ENCODE measurements at places on chromosomes 16 and 17.

DNA sequence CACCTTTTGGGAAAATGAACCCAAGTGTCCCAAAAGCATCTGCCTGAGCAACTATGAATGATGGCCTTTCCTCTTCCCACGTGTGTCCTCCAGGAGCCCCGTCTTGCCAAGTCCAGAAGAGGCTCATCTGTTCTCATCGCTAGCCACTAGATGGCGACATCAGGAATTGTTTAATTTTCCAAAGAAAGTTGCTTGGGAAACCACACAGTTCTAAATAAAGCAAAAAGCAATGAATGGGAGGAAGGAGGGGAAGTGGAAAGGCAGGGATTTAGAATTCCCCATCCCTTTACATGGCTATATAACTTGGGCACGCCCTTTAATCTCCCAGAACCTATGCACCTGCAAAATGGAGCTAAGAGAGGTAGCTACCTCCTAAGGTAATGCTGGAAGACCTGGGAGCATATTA lies 9.0 kb upstream of the CDH5 start:
- peak; percentile 69 for DNase-seq

GRCh38 chr17:64115043-64115698 lies 14.8 kb downstream of the ERN1 start:
- no peak for DNase-seq

- DNase-seq, result peak; percentile 67
These were observed 381.6 kb upstream of the ASIC2 start for GRCh38 chr17:33674685-33675084.

DNA sequence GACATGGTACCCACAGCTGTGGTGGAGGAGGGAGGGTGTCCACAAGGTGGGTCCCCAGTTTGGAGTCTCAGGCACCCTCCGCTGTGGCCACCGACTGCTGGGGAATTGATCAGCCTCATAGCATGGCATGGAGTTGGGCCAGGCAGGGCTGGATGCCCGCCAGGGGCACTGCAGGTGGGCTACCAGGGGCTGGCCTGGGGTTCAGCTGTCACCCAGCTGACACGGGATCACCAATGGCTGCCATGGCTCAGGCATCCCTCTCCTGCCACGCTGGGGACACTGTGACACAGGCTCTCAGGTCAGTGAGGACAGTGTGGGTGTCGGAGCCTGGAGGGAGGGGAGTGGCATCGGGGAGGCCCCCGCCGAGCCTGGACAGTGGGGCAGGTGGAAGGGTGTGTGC lies 19.8 kb upstream of the SSTR5 start:
- DNase-seq, result no peak

- no peak for DNase-seq
These were observed 29.4 kb upstream of the ATP2A3 start for GRCh38 chr17:3993493-3994220.

GRCh38 chr17:29972277-29972676 lies 30.8 kb downstream of the EFCAB5 start:
- no peak for DNase-seq

DNA sequence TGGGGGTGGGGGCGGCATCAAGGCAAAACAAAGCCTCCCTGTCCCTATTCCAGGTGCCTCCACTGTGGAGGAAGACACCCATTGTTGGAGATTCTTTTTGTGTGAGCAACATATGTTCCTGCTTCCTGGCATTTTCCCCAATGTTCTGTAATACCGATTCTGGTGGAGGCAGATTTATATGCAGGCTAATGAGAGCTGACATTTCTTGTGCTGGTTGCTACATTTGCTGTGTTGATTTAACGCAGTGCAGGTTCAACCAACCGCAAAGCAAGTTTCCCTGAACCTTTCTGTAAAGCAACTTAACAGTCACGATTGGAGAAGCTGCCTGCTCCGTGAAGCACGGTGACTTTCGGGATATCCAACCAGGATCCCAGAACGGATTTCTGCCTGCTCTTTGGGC lies 260.5 kb downstream of the CBLN1 start:
- no peak for DNase-seq

GRCh38 chr17:76867578-76868175 lies 527 bp upstream of the MGAT5B start:
- no peak for DNase-seq

DNA sequence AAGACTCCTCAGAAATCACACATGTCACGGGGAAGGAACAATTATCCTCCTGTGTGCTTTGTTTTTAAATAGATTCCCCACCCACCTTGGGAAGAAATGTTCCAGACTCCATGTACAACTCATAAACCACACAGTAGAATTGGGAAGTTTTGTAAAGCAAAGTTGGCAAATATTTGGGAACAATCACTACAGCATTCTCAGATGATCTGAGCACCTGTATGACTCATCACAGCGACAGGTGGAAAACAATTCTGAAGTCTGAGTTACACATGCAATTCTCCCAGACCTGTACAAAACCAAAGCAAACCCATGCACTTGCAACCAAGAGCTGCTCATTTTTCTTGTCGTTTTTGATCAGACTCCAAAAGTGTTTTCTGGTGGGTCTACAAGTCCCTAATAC lies 14.4 kb upstream of the MYLK3 start:
- DNase-seq, result no peak

DNA sequence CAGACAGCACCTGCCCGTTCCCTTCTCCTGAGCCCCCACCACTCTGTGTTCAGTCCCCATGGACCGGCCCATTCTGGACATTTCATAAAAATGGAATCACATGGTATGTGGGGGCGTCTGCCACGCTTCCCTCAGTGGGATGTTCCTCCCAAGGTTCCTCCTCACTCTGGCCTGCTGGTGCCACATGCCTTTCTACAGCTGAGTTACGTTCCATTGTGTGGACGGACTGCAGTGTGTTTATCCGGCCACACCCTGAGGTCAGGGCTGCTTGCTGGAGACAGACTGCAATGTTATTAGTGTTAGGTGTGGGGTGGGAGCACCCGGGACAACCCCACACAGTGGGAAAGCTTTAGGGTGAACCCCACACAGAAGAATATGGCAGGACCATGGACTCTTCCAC lies 5.9 kb upstream of the AATK start:
- no peak for DNase-seq

DNA sequence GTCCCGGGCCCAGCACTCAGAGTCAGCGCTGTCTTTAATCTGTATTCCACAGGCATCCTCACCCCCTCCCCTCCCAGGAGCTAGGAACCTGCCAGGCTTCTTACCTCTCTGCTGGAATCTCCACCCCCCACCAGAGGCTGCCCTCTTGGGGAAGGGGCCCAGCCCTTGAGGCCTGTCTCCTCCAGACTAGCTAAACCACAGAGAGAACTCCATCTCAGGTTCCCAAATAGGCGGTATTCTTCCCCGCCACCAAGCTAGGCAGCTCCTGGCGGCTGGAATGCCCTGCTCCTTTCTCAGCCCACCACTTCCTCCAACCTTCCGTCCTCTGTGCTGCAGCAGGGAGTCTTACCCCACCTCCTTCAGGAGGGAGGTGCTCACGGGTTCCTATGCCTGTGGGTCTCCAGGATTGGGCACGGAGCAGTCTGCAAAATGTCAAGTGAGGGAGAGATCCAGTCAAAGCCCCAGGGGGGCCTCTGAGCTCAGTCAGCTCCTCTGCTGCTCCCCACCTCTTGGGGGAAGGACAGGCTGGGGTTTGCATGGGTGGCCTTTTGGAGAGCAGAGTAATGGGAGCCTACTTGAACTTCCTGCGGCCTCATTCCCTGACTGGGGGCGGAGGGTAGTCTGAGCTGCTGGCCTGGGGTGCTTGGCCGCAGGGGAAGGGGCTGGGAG lies 55.7 kb downstream of the SREBF1 start:
- DNase-seq, result no peak

DNA sequence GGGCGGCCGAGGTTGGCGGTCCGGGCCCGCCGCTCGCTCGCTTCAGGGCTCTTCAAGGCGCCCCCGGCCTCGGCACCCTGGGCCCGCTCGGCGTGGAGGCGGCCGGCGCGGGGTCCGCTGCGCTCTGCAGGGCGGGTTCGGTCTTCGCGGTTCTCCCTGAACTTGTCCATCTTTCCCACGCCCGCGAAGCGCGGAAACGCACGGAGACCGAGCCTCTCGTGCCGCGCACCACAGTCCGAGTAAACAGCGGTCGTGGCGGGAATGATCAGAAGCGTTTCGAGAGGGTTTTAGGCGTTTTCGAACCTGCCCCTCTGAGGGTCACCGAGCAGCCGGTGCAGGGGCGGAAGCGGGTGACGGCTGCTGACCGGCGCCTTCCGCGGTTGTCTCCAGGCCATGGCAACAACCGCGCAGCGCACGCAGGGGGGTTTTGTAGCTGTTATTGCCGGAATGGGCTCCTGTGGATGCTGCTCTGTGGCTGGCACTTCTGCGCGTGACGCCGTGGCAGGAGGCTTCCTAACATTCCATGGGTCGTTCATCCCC lies 414 bp downstream of the NARF start:
- no peak for DNase-seq

DNA sequence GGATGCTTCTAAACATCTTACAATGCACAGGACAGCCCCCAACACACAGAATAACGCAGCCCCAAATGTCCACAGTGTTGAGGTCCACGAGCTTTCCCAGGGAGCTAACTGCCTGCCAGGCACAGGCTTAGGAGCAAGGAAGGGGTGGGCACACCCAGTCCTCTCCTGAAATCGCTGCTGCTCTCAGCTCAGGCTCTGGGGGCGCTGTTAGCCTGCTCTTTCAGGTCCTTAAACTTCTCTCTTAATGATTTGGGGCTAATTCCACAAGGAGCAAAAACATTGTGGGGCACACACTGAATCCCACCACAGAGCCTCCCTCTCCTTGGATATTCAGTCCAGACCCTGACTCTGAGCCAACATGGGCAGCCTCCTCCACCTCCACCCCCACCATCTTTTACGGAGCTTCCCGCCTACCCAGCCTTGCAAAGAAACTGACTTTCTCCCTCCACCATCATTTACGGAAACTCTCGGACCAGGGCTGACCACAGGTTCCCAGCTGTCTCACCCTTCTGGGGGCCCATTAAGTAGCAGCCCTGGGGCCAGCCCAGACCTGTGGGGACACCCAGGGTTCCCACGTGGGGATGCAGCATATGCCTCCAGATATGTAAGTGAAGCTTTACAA lies 1.1 kb downstream of the CD300H start:
- peak; percentile 27 for DNase-seq

DNA sequence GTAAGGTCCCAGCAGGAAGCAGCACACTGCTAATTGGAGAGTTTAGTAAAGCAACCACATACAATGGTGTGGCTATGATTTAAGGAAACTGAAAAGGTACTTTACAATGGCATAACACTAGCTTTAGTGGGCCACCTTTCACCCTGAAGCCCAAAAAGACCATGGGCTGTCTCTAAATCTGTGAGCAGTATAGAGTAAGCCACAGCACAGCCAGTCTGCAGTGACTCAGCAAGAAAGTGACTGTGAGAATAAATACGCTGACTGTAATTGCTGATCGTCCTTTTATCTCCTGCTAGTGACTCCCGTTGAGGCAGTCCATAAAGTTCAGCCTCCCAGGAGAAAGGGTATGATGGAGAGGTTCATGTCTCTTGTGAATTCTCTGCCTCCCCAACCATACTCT lies 679.8 kb upstream of the KIF2B start:
- no peak for DNase-seq

GRCh38 chr16:71894229-71894920 lies 956 bp upstream of the IST1 start:
- peak; percentile 44 for DNase-seq

DNA sequence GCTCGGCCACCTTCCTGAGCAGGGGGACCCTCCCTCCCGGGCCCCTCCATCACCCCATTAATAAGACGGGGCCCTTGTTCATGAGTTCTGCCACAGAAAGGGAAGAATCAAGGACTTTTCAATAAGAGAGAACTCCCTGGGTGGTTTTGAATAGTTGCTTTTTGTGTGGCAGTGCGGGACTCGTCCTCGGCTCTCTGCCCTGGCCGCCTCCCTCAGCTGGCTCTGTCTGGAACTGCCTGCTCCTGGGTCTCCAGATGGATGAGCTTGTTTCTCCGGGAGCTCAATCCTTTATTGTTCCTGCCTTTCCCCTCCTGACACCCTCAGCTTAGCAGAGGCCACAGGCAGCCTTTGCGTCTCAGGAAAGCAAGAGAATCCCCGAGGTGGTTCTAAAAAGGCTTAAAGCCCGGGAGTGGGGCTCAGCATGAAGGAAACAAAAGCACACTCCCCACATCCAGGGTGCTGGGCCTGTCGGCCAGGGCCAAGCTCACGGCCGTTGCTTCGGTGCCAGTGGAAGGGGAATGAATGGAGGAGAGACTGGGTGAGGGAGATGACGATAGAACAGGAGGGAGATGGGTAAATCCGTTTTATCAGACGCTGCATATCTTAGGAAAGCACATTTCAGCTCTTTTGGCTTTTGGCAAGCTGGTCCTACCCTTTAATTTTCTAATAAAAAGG lies 60.2 kb downstream of the RAI1 start:
- DNase-seq, result peak; percentile 44

DNA sequence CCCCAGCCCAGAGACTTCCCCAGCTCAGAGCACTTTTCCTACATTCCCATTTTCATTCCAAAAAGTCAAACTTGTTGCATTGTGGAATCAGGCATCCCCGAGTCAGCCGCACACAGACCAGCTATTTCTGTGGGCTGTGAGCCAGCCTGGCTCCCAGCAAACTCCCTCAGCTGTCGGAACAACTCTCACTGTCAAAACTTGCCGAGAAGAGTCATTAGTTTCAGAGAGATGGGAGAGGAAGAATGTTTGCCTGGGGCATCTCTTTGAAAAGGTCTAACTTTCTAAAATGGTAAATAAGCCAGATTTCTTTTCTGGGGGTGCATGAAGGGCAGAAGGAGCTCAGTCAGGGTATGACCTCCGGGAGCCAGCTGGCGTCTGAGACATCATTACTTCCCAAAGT lies 280.0 kb downstream of the TMEM114 start:
- DNase-seq, result no peak

DNA sequence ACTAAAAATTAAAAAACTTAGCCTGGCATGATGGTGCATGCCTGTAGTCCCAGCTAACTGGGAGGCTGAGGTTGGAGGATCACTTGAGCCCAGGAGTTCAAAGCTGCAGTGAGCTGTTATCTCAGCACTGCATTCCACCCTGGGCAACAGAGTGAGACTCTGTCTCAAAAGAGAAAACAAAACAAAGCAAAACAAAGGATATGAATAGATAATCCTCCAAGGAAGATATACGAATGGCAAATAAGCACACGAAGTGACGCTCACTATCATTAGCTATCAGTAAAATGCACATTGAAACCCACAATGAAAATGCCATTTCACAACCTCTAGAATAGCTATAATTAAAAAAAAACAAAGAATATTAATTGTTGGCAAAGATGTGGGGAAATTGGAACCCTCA lies 386.2 kb upstream of the CCL2 start:
- no peak for DNase-seq

- no peak for DNase-seq
These were observed 414.7 kb downstream of the HS3ST3B1 start for GRCh38 chr17:14715561-14715960.

GRCh38 chr16:48574766-48575165 lies 35.2 kb downstream of the N4BP1 start:
- DNase-seq, result no peak

- DNase-seq, result no peak
These were observed 73.4 kb downstream of the MRM3 start for GRCh38 chr17:855569-855968.

Data from mucosa of gallbladder (tissue), 1 donor.